Esophagus mucosa (tissue), 1 donor: ENCODE measurements at places on chromosomes 5 and 9.

DNA sequence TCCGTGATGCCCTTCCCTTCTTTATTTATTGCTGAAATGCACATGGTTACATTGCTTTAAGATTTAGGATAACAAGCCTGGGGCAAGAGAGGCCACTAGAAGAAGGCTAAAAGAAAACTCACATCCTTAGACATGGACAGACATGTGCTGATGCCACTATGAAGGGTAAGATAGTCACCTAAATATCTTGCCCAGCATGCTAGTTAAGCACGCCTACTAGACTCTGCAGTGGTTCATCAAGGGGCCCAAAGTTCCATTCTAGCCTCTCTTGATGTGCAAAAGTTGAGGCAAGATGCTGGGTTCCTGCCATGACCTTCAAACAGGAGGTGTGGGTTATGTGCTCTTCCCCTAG is 49.3 kb downstream of the GRAMD2B start:
- no peak for ATAC-seq

DNA sequence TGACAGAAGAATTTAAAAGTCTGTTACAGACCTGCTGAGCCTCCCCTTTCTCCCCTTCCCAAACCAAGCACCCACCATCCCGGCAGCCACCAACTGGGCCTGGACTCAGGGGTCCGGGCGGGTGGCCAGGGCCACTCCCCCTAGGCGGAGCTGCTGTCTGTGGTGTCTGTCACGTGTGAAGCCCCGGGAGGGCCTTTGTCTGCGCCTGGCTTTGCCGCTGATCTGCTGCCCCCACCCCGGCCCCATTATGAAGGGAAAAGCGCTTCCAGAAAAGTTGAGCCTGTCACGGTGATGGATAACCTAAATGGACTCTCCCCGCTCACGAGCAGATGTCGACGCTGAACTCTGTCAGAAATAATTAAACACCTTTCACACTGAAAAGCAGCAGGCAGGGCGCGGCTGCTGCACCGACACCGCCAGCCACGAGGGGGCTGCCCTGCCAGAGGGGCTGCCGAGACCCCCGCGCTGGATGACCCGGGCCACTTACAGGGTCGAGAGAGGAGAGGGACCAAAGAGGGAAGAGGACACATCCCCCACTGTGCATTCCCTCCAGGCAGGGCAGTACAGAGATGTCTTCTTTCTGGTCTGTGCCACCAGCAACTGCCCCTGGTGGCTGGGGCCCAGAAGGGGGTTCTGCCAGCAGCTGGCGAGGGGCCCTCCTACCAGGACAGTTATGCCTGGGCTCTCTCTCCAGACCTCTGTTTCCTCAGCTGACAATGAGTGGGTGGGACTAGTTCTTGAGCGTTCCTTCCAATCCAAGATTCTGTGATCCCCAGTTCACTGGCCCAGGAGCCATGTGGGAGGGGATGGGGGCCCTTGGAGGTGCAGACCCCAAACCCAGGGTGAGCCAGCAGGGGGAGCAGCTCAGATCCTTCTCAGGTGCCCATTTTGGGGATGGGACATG is 36.0 kb upstream of the BARHL1 start:
- ATAC-seq: peak; percentile 15

GRCh38 chr9:120980951-120981350 is 54.4 kb upstream of the TRAF1 start:
- ATAC-seq: no peak

- no peak for ATAC-seq
These were observed 16.8 kb downstream of the ANXA1 start for GRCh38 chr9:73168298-73168934.
